ENCODE measurements at places on chromosomes 3 and 15.

DNA sequence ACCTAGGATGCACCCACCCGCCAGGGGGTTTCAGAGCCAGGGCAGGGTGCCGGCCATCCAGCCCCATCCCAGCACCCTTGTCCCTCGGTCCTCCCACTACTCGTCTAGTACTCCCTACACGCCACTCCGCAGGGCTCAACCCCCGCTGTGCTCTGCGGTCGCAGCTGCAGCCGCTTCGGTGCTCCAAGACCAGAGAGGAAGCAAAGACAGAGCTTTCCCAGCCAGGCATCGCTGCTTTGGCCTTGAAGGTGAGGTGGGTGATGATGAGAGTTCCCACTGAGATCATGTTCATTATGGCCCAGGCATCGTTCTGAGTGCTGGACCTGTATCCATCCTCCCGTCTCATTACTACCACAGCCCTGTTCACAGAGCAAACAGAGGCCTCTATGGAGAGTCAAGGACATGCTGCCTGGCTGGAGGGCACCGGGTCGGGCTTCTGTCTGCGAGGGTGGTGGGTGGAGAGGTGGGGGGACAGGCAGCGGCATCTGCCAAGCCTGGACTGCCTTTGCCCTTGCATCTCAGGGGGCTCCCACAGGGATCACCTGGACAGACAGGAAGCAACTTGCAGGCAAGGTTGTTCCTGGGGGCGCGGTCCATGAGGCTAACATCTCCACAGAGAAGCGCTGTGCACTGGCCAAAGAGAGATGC lies 66.9 kb downstream of the KLF13 start:
- DNase-seq, result no peak

GRCh38 chr15:93042691-93043378 lies 46.2 kb downstream of the RGMA start:
- no peak for DNase-seq

DNA sequence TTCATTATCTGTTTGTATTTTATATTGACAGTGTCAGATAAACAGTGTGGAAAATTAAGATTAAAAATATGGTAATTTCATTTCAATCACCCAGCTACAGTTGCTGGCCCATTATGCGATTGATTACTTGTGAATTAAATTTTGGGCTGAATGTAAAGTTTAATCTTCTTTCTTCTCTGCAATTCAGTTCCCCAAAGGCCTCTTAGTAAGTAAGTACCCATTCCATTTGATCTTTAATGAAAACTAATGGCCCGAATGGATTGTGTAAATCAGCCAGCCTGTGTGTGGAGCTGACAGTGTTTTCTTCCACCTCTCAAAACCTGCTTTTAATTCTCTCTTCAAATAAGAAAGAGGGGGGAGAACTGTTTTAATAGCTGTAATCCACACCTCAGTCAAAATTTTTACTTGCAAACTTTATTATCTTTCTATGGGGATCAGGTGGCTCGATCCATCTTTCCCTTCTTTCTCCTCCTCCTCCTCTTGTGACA lies 307.1 kb downstream of the IL20RB start:
- DNase-seq, result no peak

- DNase-seq, result no peak
These were observed 19.3 kb upstream of the NRROS start for GRCh38 chr3:196620161-196620604.

- DNase-seq, result no peak
These were observed 21.6 kb upstream of the PLXNA1 start for GRCh38 chr3:126961191-126961790.

- DNase-seq, result no peak
These were observed 111.5 kb downstream of the FILIP1L start for GRCh38 chr3:100002599-100003350.

DNA sequence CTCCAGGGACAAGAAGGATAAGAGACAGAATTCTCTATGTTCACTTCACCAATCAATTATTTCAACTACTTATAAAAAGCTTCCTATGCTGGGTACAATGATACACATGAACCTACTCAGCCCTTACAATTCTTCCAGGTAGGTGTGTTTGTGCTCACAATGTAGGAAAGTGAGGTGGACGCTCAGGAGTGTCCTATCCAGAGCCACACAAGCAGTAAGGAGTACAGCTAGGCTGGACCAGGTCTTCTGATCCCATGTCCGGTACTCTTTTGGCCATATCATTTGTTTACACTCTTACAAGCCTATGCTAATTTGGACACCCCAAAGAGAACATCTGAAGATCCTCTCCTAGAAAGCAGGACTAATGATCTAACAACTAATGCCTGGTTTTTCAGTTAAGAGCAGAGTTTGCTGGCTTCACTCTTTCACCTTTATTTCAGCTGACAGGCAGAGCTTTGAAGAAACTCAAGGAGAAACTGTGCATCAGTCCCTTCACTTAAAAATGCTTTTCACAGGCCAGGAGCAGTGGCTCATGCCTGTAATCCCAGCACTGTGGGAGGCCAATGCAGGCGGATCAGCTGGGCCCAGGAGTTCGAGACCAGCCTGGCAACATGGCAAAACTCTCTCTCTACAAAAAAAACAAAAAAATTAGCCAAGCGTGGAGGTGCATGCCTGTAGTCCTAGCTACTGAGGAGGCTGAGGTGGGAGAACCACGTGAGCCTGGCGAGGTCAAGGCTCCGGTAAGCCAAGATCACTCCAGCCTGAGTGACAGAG lies 27.5 kb downstream of the IGF2BP2 start:
- DNase-seq, result no peak

DNA sequence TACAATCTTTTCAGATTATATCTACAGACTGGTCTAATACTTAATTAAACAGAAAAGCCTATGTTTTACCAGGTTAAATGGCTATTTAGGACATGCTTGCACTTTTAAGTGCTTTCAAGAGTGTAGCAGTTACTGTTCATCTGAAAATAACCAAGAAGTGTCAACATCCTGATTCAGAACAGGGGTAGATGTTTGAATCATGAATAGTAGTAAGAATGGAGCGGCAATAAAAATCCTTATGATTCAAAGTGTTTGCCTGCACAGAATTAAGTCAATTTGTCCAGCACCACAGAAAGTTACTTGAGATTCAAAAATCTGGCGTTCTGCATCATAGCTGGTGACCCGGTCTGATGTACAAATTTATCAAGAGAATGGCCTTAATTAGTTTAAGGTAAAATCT lies 48.3 kb downstream of the GREM1 start:
- no peak for DNase-seq

- no peak for DNase-seq
These were observed 517.1 kb upstream of the CCDC54 start for GRCh38 chr3:106860182-106860581.

DNA sequence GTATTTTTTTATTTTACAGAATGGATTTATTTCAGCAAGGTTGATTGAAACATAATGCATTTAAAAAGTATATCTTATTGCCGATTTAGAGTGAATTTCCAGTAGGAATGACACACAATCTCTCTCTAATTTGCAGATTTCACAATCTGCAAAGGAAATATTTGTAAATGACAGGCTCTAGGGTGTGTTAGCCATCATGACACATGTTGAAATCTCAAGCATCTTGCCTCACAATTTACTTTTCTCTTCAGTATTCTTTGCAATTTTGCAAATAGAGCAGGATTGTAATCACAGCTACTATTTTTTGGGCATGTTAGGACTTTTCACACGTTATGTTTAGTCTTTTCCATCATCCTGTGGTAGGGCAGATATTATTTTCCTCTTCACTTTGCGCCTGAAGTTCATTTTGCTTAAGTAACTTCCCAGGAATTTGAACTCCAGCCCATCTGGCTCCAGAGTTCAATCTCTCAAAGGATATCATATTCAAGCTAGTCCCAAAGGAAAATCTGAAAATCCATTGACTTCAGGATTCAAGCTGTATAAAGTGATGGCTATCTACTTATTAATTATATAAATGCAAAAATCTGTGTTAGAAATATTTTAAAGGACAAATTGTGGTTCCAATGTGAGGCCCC lies 55.4 kb downstream of the ATP13A4 start:
- DNase-seq, result no peak

DNA sequence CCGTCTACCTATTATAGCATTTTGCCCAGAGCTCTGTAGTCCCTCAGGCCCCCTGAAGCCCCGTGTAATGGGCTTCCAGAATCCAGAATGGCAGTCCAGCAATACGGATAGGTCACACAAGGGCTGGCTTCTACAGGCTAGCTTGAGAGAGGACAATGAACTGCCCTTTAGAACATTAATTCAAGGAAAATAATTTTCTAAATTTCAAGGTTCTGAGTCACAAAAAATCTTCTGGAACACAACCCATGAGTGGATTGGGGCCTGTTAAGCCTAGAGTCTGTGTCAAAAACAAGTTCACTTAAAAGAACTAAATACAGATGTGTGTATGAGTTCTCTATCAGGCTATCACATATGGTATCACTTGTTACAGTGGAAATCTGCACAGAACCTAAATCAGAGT lies 28.8 kb downstream of the DCP1A start:
- DNase-seq, result no peak

- DNase-seq, result no peak
These were observed 566 bp downstream of the ETV5 start for GRCh38 chr3:186108106-186108940.

- no peak for DNase-seq
These were observed 55.1 kb downstream of the NGLY1 start for GRCh38 chr3:25728101-25728500.

DNA sequence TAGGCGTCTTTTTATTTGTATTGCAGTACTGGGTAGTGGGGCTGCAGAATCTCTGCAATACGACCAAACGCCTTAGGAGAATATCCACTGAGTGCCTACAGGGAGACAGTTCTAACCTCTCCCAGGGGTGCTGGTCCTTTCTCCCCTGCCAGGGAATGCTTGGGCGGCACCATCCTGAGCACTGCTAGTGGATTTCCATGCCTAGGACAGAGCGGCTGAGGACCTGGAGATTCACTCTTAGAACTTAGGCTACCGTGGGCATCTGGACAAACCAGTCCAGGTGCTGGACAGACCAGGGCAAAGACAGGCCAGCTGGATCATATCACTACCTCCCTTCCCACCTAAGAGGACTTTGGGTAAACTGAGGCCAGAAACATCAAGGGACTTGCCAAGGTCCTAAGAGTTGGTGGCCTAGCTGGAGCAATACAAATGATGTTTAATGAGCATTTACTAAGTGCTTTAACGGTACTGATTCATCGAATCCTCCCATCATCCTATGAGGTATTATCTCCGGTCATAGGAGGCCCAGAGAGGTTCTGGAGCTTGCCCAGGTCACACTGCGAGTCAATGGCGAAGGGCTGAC lies 902 bp downstream of the TMEM44 start:
- no peak for DNase-seq

DNA sequence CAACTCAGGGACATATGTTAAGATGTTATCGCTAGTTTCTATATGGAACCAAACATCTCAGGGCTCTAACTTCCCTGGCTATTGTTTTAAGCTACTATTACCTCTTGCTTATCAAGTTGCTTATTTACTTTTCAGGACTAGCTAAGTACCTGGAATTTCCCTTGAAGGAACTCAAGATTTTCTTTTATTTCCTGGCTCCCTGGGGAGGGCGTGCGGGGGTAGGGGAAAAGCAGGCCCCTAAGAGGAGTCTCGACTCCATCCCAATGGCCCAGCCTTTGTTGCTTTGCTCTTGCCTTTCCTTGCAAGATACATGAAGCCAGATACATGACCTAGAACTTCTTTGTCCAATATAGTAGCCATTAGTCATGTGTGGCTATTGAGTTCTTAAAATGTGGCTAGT lies 76.9 kb upstream of the STXBP5L start:
- no peak for DNase-seq

GRCh38 chr15:46646490-46646889 lies 1011.7 kb downstream of the SQOR start:
- no peak for DNase-seq

- no peak for DNase-seq
These were observed 226.8 kb downstream of the DTWD1 start for GRCh38 chr15:49847423-49848281.

DNA sequence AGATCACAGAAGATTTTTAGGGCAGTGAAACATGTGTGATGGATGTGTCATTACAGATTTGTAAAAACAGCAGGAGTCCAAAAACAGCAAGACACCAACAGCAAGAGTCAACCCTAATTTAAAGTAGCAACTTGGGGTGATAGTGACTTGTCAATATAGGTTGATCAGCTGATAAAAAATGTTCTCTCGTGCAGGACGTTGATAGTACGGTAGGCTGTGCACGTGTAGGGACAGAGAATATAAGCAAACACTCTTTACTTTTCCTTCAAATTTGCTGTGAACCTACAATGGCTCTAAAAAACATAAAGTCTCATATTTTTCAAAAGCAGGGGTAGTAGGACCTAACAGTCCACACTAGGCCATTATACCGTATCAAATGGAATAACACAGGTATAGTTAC lies 120.8 kb downstream of the STAG1 start:
- no peak for DNase-seq

- no peak for DNase-seq
These were observed 29.3 kb upstream of the TRAK1 start for GRCh38 chr3:42061713-42062380.

DNA sequence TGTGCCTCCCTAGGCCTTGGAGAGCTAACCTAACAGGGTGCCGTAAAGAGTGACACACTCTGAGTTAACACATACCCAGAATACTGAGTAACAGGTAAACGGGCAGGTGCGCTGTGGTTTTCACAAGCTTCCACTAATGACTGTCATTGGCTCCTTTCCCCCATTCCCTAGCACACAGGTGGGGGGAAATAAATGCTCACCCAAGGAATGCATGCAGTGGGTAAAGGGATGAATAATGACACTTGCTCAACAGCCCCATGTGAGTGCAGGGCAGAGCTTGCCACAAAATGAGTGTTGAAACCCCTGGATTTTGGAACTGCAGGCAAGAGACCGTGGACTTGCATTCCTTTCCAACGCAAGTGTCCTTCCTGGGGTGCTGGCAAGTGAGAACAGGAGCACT lies 57.6 kb downstream of the ADAMTS17 start:
- DNase-seq, result no peak

DNA sequence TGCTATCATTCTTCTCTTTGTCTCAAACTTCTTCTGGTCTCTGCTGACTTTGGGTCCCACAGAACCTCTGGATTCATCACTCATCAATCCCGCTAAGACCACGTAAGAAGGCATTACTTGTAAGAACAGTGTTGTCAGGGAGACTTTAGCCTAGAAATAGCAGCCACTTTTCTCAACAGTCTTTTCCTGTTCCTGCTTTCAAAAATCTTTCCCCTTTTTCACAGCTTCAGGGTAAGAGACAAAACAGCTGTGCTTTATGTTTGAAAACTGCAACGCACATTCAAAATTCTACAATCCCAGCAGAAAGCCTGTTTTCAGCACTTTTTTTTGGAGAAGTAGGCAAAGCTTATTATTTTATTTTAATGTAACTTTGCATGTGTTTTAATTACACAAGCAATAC lies 42.0 kb upstream of the FAM98B start:
- DNase-seq, result no peak

DNA sequence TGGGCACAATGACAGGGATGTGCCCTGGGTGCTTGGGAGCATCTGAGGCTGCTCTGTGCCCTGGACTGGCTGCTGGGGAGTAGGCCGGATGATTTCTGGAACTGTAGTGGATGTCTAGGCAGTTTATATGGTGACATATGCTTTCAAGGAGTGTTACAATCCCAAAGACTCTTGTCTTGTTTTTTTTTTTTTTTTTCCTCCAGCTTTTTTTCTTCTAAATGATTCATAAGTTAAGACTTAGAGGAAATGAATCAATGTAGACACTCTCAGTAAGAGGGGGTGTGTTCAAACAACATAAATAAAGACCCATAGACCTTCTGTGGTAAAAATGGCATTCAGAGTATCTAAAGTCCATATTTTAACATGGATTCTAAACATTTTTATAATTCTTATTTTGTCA lies 706.1 kb upstream of the GOLIM4 start:
- no peak for DNase-seq
